ENCODE measurements at places on chromosomes 2 and 18.

DNA sequence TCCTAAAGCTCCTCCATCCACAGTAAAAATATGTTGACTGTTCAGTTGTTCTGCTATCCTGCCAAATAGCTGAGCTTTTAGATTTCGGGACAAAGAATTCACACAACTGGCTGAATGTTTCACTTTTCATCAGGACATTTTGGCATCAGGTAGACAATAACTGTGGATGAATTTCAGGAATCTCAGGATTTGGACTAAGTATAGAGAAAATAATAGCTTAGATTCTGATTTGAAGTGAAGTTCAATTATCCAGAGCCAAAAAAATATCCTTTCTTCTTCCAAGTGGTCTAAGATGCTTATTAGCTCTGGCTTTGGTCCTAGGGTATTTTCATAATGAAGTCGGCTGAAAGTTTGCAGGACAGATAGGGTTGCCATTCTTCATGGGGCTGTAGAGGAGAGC, 16.1 kb downstream of the KCNE4 start:
- H3K4me1 ChIP-seq, result no peaks in the 10 kb centered on the region
- no peaks in the 10 kb centered on the region for H3K27me3 ChIP-seq
- DNase-seq, result no peak
- H3K36me3 ChIP-seq, result no peaks in the 10 kb centered on the region
- no peak overlapping the region for H3K4me3 ChIP-seq

DNA sequence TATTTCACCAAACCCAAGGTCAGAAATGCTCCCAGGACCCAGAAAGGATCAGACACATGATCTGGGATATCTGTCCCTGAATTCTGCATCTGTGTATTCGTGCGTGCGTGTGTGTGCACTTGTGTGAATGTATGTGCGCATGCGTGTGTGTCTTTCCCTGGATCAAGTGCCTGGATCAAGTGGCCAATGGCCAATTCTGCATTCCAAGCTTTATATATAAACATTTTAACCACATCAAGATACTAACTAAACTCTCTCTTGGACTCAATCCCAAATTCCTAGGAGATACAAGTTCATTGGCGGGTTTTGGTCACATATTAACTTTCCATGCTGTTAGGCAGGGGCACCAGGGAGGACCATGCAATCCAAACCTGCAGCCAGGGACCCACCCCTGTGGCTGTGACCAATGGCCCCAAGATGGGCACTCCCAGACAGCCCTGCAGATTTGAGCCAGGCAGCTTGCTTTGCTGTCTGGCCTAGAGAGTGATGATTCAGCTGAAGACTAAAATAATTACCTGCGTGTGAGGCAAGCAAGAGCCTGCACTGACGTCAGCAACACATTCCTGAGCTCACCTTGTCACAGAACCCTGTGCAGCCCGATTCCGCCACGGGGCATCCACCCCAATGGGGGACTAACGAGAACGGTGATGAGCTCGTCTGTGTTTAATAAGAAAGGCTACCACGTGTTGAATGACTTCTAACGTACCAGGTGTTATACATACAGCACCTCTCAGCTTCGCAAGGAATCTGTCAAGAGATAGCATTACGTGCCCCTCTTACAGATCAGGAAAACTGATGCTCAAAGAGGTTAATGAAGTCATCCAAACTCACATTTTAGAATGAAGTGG, 45.3 kb upstream of the ROCK2 start:
- H3K27me3 ChIP-seq, result no peaks in the 10 kb centered on the region
- no peak for DNase-seq
- no peak overlapping the region for H3K27ac ChIP-seq
- H3K36me3 ChIP-seq, result no peaks in the 10 kb centered on the region
- H3K4me1 ChIP-seq, result peaks cover 41% of the 10 kb centered on the region

DNA sequence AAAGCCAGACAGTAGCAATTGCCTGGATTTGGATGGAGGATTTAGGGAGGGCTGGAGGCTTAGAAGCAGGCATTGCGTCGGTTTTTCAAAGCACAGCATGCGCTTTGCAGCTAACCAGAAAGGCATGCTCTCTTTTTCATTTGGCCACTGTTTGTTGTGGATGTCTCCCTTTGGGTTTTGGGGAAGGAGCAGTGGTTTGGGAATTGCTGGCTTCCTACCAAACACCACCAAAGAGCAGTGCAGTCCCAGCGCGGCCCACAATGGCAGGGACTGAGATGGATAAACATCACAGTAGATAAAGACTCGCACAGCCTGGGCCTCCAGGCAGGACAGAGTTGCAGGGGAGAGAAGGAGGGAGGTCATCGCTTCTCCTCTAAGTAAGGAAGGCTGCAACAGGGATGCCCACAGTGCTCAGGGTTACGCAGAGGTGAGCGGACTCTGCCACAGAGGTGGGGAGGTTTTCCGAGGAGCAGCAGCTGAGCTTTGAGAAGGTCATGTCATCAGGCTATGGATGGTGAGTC, 148.5 kb downstream of the MYT1L start:
- no peak overlapping the region for H3K4me3 ChIP-seq
- no peak for DNase-seq

DNA sequence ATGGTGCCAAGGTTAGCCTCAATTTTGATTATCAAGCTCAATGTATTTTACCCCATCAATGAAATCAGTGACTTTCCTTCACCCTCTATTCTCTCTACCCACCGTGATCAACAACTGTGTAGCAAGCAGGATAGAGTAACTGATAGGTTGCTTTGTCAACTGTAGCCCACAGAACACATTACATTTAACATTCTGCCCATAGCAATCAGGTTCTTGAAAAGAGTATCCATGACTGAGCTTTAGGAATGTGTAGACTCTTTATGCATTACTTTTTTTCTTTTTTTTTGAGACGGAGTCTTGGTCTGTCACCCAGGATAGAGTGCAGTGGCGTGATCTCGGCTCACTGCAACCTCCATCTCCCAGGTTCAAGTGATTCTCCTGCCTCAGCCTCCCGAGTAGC, 19.8 kb upstream of the VWA3B start:
- H3K27me3 ChIP-seq, result no peaks in the 10 kb centered on the region
- DNase-seq, result no peak
- H3K4me1 ChIP-seq, result no peaks in the 10 kb centered on the region
- no peak overlapping the region for H3K27ac ChIP-seq
- H3K36me3 ChIP-seq, result no peaks in the 10 kb centered on the region

- H3K4me3 ChIP-seq, result no peak overlapping the region
- no peak for DNase-seq
- no peaks in the 10 kb centered on the region for H3K4me1 ChIP-seq
- no peaks in the 10 kb centered on the region for H3K36me3 ChIP-seq
- H3K27me3 ChIP-seq, result peaks cover 55% of the 10 kb centered on the region
Observed at GRCh38 chr2:222043897-222044296, 254.9 kb downstream of the PAX3 start.

Measured in left ventricle myocardium inferior (tissue), 1 donor.